ENCODE measurements at places on chromosomes 2 and 18.

DNA sequence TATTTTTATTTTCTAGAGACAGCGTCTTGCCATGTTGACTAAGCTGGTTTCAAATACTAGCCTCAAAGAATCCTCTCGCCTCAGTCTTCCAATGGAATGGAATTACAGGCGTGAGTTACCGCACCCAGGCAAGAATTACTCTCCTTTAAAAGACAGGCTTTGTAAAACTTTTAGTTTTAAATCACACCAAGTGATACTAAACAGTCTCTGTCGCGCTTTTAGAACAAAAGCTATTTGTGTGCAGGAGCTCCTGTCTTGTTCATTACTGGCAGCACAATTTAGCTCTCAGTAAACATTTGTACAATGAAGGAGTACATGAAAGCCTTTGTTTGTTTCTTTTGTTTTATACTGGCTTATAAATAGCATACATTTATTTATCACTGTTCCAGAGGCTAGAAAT, 1719.2 kb upstream of the PIK3C3 start:
- no peak for DNase-seq

GRCh38 chr2:1606046-1606400, 138.3 kb downstream of the PXDN start:
- no peak for DNase-seq

- no peak for DNase-seq
These were observed 164.1 kb downstream of the CCDC85A start for GRCh38 chr2:56347881-56348280.

GRCh38 chr2:142308744-142309143, 177.9 kb upstream of the LRP1B start:
- DNase-seq, result no peak

GRCh38 chr2:231518771-231519170, 11.5 kb downstream of the NMUR1 start:
- DNase-seq, result no peak

- no peak for DNase-seq
These were observed 4.7 kb downstream of the SLC11A1 start for GRCh38 chr2:218386505-218387368.

DNA sequence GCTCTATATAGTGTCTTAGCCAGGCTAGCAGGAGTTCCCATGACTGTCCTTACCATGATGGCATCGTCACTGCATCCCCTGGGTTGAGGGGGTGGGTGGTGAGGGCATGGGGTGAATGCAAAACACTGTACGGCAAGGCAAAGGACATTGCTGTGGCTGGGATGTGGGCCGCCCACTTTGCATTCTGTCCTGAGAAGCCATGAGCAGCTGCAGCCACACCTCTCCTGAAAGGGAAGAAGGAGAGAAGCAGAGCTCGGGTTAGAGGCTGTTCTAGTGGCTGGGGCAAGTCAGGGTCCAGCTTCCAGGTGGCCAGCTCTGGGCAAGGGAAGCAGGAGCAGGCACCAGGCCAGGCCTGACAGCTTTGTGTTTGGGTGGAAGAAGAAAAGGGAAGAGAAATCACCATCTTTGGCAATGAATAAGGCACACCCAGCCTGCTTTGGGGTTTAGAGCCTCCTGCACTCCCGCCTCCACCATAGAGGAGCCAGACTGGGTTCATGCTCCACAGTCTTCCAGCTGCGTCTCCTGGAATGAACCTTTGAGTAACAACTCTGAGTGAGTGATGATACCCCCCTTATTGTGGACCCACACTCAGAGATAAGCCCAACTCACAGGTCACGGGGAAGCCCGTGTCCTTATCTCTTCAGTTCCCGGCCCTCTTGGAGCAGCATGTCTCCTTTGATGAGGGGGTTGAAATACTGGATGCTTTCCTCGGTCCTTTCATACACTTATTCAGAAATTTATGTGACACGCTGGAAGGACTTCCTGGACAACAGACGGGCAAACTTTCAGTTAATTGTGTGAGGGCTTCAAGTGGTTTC, 63.4 kb downstream of the INPP4A start:
- DNase-seq, result no peak

DNA sequence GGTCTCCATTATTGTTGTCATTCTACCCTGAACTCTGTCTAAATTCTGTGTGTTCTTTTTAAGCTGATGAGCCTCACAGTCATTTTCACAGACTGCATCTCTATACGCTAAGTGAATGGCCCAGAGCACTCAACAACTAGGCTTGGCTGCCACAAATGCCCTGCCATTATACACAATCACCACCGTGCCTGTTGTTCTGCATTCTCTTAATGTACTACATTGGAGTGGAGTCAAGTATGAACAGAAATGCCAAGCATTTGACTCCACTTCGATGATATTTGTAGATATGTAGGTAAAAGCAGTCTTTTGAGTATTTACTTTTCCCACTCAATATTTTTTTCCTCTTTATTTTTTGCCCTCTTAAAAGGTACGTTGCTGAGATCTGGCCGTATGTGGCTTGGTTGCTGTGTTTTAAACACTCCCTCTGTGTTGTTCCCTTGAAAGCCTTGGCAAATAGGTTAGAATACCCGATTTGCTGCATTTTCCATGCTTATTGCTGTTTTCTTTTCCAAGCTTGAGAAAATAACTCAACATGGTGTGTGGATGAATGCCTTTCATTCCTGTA, 36.2 kb upstream of the TMEFF2 start:
- no peak for DNase-seq

DNA sequence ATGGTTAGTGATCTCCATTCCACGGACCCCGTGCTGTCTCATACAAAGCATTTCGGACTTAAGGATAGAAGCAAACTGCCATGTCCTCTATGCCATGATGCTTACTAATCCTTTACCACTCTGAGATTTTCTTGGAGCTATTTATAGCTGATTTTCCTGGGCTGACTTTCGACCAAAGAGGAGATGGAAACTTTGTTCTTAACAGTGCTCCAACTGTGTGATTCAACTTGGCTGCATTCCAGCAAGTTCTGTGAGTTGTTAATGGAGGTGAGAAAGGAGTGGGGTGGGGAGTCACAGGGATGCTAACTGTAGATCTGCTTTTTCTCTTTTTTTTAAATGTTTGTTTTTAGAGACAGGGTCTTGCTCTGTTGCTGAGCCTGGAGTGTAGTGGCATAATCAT, 45.5 kb upstream of the MSH2 start:
- DNase-seq, result no peak

DNA sequence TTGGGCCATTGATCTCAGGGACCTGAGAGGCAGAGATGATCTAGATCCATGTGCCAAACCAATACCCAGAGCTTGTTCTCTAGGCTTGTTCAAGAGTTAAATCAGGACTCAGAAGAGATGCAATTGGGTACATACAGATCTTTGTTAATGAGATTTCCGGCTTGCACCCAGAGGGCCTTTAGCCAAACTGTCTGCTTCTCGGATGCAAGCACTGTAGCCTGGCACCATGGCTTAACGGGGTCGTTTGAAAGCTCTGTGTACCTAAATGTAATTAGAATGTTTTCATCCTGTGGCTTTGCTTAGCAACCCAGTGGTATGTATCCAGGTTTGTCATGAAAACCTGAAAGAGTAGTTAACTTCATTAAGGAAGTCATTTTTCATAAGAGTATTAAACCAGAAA, 94.2 kb downstream of the TPGS2 start:
- DNase-seq, result no peak

GRCh38 chr18:27363872-27364271, 178.8 kb upstream of the CHST9 start:
- peak; percentile 23 for DNase-seq

DNA sequence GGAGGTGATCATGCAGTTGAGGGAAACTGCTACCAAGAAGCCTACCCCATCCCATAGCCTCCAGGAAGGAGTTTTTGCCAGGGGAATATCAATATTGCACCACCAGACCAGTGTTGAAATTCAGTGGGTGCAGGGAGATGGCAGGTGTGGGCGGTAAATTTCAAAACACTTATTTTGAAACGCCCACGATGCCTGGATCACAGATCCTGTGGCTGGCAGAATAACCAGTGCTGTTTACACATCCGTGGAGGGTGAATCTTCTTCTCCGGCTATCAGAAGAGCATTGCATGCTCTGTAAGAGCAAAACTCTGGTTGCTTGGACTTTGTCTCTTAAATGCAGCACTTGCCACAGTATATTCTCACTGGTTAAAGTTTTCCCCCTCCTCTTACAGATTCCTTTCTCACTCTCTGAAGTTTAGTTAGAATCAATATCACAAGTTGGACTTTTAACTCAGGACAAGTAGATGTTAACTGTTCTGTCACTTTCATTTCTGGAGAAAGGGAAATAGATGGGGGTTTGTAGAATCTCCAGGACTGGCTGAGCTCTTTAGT, 70.5 kb upstream of the ZCCHC2 start:
- DNase-seq, result peak; percentile 45

DNA sequence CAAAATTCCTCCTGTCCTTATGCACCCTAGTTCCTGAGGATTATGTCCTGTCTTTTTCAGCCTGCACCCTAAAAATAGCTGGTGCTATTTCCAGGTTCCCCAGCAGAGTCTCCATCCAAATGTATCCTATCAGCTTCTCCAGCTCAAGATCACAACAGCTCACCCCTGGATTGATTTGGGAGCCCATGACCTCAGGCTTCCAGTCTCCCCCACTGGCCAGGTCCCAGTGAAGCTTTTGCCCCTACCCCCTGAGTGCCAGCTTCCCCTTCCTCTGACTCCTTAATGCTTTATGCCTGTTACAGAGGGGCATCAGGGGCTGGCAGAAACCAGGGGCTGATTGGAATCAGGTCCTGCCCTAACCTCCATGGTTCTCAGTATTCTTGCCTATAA, 76.9 kb upstream of the DAPL1 start:
- DNase-seq, result no peak

GRCh38 chr2:158777077-158777476, 18.0 kb upstream of the DAPL1 start:
- no peak for DNase-seq

GRCh38 chr18:39149211-39149806, 1583.7 kb upstream of the CELF4 start:
- DNase-seq, result no peak

- no peak for DNase-seq
These were observed 372.3 kb downstream of the CPS1 start for GRCh38 chr2:210928714-210929113.

DNA sequence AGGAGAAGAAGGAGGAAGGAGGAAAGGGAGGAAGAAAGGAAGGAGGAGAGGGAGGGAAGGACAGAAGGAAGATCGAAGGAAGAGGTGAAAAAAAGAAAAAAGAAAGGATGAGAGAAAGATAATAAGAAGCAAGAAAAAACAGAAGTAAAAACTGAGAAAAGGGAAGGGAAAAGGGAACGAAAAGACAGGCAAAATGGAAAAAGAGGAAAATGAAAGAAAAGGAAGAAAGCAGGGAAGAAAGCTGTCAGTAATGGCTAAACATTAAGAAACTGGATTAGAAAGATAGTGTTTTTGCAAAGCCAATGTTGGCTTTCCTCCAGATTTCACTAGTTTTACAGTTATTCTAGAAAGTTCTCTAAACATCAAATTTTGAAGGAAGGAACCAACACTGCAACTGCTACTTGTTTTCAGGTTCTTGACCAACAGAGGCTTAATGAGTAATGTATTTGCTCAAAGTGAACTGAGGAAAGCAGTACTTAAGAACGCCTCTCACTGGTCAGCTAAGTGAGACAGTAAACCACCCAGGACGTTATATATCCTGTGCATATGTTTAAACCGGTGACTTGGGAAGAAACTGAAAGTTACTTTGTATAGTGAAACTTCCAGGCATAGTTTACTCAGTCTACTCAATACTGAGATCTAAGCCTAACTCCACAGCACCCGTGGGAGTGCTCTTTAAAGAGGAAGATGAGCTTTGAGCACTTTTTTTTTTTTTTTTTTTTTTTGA, 286.2 kb upstream of the TRIB2 start:
- DNase-seq, result peak; percentile 59

GRCh38 chr18:10872304-10872703, 277.1 kb downstream of the PIEZO2 start:
- no peak for DNase-seq

- DNase-seq, result no peak
These were observed 62.2 kb downstream of the RBMS1 start for GRCh38 chr2:160431441-160431840.

- no peak for DNase-seq
These were observed 2798.7 kb upstream of the TEKT4 start for GRCh38 chr2:92072461-92073035.

- DNase-seq, result no peak
These were observed 312.9 kb upstream of the REV1 start for GRCh38 chr2:99802734-99803133.

GRCh38 chr18:10046178-10046807, 132.5 kb downstream of the VAPA start:
- DNase-seq, result no peak

GRCh38 chr2:47038656-47039488, 116.2 kb downstream of the STPG4 start:
- no peak for DNase-seq

GRCh38 chr2:31134480-31134879, 3.8 kb downstream of the GALNT14 start:
- DNase-seq, result no peak

DNA sequence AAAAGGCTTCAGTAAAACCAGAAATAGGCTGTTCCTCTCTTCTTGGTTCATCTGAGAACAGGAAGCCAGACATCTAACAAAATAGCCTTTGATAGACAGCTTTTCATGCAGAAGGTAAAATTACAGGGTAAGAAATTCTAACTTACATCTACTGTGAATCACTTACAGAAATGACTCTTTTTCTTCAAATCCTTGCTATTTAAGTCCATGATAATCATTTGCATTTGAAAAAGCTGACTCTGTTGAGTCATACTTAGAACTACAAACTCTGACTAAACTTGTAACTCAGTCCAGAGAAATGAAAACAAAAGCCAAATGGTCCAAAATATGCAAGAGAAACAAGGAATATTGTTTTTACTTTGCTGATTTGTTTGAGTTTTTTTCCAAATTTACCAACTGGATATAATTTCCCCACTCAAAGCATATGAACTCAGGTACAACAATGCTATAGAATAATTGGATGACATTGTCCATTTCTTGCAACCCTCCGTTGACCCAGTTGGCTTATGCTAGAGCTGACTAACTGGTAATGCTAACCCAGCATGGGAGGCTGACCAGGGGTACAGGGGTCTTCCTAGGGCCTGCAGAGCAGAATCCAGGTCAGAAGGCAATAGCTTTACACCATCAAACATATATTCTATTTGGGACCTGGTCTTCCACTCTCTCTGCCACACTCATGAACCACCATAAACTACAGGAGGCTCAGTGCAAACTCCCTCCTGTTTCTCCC, 18.8 kb upstream of the MREG start:
- DNase-seq, result no peak

- DNase-seq, result no peak
These were observed 101.2 kb downstream of the CDK15 start for GRCh38 chr2:201907563-201907881.

DNA sequence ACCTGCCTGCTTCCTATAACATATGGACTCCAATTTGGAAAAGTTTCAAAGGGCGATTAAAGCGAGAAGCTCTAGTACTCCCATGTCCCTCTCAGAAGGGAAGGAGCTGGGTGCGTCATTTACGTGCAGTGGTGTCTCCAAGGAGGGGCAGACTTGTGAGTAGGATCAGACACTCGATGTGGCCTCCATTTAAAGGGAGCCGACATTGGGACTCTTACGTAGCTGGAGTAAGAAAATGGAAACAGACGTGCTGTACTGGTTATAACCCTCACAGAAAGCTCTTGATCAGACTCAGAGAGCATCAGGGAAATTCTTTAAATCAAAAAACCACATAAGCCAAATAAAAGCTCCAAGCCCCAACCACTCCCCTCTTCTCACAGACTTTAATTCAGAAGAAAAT, 198.5 kb downstream of the KLHL29 start:
- no peak for DNase-seq

- DNase-seq, result no peak
These were observed 85.0 kb downstream of the WDSUB1 start for GRCh38 chr2:159201360-159202063.

- no peak for DNase-seq
These were observed 1837.5 kb upstream of the CELF4 start for GRCh38 chr18:39403121-39403520.
